ENCODE measurements at places on chromosomes 4 and X.

DNA sequence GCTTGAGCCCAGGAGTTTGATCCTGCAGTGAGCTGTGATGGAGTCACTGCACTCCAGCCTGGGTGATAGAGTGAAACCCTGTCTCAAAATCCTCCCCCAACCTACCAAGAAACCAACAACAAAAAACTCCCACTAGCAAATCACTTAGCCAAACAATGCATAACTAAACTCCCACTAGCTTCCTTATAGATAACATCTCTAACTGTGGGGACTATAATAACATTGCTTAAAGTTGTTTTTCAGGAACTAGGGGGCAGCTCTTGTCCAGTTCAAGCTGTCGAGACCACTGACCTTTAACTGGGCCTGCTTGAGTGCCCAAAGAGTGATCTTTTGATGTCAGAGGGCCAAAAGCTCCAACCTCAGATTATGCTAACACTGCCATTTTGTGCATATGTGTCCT lies 81.7 kb downstream of the FREM3 start:
- no peak for DNase-seq

DNA sequence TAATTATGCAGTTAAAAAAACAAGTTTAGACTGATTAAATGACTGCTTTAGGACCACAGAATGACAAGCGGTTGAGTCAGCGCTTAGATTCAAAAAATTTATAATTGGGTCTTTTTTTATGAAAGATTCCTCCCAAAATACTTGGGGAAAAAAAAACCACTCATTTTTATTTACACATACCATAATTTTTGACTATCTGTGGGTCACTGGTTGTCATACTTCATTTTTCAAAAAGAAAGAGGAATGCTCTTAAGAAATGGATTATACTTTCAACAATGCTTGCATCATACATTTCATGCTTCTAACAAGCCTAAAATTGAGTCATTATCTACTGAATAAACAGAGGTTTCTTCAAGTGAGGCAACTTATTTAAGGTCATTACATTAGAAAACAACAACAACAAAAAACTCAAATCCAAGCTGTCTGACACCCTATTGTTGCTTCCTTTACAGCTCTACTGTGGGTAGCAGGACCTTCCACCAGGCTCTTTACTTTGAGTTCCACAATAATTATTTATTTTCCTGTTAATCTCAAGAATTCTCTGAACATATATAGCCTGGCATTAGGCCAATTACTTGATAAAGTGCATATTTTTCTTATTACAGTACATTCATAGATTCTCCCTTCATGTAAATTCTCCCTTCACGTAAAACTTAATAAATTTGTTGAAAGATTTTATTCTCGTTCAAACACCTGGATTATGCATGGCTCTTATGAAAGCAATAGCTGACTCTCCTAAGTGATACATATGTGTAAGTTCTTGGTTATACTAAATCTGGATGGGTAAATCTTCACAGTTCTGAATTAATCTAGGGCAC lies 445.5 kb downstream of the PCDH10 start:
- DNase-seq: no peak

DNA sequence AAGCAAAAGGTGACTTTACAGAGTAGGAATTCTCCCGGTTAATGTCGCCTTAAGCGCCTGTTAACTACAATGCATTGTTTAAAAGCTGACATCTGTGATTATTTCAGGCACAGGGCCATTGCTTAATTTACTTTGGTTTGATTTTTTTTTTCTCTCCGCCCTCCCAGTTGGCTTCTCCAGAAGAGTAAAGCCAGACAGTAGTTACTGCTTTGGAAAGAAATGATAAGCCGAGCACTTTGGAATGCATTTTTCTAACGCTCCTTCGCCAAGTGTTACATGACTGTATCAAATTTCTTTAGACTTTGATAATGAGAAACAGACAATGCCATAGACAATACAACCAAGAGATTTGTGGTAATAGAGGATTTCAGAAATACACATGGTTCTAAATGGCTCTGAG lies 383.0 kb upstream of the TENM3 start:
- no peak for DNase-seq

- DNase-seq: no peak
Observed at GRCh38 chrX:5916945-5917344, 311.7 kb downstream of the NLGN4X start.

- no peak for DNase-seq
Observed at GRCh38 chr4:180101348-180102083, 2141.7 kb upstream of the TENM3 start.

GRCh38 chr4:81504112-81505003 lies 32.7 kb upstream of the RASGEF1B start:
- DNase-seq: no peak
